Non-pigmented ciliary epithelial cell (primary cell): ENCODE measurements at places on chromosomes 1 and 21.

GRCh38 chr21:45620201-45620923, 23.2 kb upstream of the PCBP3 start:
- DNase-seq = no peak

- no peak for DNase-seq
Measured at GRCh38 chr1:43450251-43450941, 3.3 kb downstream of the HYI start.

GRCh38 chr1:42924851-42925760, 33.6 kb downstream of the SLC2A1 start:
- DNase-seq = no peak

DNA sequence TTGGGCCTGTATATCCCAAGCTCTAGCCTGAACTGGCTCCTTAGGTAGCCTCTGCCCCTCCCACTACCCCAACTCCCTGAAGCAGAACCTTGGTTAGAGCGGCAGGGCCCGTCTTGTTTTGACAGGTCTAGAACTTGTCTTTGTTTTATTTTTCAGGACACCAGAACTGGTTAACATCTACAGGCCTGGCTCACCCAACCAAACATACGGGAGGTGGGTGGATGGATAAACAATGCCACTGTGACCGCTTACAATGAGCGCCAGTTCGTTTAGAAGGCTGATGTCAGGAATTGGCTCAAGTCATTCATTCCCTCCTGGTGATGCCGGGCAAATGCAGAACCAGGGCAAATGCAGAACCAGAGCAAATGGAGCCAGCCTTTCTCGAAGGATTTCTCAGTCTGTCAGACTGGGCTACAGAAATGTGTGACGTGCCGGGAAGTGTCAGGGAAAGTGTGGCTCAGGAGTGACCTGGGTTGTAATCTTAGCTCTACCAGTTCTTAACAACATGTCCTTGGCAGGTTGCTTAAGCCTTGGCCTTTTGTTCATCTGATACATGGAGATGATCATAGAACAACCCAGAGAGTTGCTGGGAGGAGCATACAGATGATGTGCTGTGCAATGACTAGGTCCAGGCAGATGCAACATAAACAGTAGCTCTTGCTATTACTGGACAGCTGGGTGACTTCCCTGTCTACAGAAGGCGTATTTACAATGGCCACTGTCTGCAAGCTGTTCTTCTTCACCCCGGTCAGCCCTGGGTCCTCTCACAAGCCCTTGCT, 30.5 kb upstream of the BTG2 start:
- DNase-seq = no peak

- DNase-seq = no peak
Measured at GRCh38 chr1:46903481-46903880, 37.8 kb downstream of the CYP4A11 start.

- DNase-seq = no peak
Measured at GRCh38 chr1:117605164-117605773, 579 bp upstream of the TENT5C start.

DNA sequence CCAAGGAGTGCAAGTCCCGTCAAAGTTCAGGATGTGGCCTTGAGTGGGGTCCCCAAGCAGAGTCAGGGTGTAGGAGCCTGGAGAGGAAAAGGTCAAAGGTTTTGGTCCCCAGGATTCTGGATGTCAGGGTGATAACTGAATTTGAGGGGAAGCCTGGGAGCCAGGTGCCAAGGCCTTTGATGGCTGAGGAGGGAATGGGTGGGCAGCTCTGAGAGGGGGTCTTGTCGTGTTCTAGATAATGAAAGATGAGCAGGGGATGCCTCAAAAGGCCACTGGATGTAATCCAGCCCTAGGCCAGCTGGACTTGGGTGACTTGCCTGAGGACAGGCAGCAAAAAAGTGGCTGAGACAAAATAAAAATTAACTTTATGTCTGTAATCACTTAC, 27.5 kb upstream of the KCNA2 start:
- DNase-seq = no peak

GRCh38 chr21:25845729-25846256, 111.0 kb downstream of the GABPA start:
- DNase-seq = no peak

DNA sequence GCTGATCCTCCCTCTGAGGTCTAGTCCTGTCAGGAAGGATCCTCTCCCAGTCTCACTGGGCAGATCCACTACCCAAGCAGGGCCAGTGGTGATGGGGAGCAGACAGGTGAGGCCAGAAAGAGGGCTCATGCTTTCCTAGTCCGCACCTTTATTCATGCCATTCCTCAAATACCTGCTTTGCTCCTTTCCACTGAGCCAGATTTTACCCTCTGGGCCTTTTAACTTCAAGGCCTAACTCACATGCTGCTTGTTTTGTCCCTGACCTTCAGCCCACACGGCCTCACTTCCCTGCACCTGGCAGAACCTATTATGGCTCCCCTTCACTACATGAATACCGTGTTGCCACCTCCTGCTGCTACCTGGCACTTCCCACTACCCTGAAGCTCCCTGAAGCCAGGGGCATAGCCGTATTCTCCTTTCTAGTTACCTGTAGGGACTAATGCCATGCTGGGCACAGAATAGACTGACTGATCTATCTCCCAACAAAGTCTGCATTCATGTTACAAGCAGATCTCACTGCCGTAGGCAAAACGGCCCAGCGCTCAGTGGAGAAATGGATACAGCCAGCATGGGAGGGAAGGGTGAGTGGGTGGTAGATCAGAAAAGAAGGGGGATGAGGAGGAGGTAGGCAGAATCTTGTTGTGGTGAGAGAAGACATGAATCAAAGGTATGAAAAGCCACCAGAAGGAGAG, 36.1 kb upstream of the GOLT1A start:
- no peak for DNase-seq

GRCh38 chr21:14072761-14073535, 137.8 kb downstream of the LIPI start:
- DNase-seq = no peak

DNA sequence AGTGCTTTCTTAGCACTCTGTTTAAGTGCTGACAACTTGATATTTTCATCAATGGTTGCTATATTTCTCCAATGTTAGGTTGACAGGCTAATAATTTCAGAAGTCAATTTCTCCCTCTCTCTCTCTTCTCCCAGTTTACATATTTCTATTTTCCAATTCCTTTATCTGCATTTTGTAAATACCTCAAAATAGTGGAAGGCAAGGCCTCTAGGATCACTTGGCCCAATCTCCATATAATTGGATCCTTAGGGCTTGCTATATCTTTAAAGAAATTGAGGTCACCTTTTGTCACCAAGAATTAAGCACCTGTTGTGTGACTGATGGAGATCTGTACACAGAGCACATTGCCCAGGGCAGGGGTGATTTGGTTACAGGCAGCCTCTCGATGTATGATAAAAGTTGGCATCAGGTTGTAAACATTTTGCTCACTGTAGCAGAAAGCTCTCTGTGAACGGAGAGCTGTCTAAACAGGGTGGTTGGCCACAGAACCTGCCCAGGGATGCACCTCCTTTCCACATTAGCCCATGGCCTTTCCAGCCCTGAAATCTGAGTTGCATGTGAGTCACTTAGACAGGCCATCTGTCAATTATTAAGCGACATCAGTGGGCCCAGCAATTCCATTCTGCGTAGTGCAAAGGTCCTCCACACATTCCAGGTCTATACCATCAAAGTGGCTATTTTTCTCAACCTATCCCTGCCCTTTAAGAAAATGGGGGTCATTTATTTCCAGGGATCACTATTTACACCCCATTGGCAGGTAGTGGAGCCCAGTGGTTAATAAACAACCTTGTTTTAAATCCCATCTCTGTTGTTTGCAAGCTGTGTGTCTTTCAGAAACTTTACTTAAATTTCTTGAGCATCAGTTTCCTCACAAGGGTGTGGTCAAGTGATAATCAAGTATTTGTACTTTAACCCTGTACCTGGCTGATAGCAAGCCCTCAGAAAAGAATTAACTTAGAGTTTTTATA, 29.1 kb upstream of the IRF2BP2 start:
- no peak for DNase-seq

GRCh38 chr1:74193908-74194307, 4.1 kb downstream of the LRRIQ3 start:
- peak; percentile 38 for DNase-seq

GRCh38 chr1:70764747-70765146, 282.9 kb downstream of the PTGER3 start:
- no peak for DNase-seq

DNA sequence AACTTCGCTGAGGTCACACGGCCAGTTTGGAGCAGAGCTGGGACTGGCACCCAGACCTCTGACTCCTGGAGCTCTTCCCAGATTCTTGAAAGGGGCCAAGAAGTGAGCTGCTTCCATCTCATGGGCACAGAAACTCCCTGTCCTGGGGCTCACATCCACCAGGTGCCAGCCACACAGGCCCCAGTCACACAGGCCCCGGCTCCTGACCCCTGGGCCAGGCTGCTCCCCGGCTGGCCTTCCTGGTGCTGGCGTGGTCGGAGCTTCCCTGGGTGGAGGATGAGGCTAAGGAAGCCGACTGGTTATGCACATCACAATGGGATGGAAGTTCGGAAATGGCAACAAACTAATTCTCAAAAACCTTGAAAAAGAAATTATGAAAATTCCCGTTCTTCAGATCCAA, 3.0 kb upstream of the GABRD start:
- no peak for DNase-seq

GRCh38 chr1:78078358-78078757, 32.6 kb downstream of the GIPC2 start:
- DNase-seq = no peak

GRCh38 chr1:24292887-24293286, 26.3 kb upstream of the GRHL3 start:
- no peak for DNase-seq

DNA sequence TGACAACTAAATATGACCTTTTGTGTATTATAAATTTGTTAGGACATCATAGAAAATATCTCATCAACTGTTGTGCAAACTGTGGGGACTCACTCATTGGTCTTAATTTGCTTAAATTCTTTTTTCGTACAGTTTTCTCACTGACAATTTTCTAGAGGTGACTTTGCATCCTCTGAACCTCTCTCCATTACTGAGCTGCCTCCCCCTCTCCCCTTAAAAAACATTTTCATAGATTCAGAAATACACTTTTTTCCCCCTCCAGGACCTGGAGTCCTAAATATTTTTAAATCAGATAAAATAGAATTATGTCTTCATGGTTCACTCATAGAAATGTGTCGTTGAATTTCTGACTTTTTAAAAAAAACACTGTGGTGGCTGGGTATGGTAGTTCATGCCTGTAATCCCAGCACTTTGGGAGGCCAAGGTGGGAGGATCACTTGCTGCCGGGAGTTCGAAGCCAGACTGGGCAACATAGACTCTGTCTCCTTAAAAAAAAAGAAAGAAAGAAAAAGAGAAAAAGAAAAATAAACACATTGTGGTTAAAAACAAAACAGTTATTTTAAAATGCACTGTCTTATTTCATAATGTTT, 1.5 kb downstream of the CNST start:
- DNase-seq = no peak

- peak; percentile 96 for DNase-seq
Measured at GRCh38 chr1:220957233-220957605, 78.0 kb downstream of the HLX start.

DNA sequence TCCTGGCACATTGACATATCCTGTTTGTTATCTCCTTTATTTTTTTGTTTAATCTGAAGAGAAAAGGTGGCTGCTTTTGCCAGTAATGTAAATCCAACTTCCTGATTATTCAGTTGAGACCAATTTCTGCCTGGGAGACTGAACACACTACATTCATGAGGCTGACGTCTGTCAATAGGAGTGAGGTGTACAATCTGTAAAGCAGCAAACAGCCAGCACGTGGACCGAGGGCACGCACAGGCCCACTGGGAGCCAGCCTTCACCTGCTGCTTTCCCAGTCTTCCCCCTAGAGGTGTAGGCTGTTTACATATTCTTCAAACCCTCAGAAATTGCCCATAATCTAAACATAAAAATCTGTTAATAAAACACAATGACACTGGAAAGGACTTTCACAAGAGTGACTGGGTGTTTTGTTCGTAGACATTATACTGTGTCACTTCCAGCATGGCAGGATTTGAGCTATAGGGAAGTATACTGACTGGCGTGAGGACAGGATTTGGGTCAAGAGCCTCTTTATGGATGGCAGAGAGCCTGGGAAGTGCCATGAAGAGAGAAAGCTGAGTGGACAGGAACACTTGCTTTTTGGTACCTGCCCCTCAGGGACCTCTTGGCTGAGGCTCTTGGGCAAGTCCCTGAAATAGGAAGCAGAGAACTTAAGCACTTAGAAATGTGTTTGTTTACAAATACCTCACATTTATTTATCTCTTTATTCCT, 552.9 kb upstream of the CAMK1G start:
- DNase-seq = no peak

- no peak for DNase-seq
Measured at GRCh38 chr1:14969006-14969405, 184.5 kb upstream of the TMEM51 start.

DNA sequence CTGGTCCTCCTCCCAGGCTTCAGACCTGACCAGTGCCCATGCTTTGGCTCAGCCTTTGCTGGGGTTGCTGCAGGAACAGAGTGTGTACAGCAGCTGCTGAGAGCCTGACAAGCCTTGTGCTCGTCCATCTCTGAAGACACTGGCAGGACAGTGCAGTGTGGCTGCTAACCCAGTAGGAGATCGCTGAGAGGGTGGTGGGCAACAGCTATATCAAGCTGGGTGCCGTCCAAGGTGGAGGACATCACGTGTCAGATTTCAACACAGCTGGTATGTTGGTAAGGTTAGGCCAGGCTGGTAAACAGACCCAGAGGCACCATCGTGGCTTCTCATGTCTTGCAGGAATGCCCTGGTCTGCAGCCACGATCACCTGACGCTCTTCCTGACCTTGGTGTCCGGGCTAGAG, 17.9 kb upstream of the SLC25A34 start:
- DNase-seq = no peak

GRCh38 chr21:39258207-39258606, 55.2 kb downstream of the BRWD1 start:
- no peak for DNase-seq

DNA sequence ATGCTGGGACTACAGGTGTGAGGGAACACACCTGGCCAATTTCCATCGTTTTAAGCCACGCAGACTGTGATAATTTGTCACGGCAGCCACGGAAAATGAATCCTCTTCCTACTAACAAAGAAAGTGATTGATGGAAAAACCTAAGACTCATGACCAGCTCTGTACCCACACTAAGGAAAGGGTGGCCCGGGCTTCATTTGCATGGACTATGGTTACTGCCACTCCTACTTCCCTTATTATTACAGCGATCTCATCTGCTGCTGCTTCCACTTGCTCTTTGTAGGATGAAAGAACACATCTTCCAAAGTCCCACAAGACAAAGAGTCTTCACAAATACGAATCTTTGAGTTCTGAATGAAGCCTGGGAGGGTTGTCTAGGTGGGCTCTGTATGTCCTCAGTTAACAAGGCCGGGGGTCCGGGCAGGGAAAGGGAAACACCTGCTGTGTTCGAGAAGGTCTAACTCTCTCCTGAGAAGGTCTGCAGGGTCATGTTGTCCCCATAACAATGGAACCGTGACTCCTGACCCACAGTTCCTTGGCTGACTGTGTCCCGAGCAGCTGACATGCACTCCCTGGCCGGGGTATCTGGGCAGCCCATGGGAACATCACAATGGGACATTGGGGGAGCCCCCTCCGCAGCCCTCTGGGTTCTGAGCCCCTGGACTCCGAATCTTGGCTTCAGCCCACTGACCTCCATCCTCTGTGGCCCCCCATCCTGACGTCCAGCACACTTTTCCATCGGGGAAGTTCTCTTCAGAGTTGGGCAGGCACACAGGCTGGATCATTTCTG, 13.3 kb upstream of the TFF1 start:
- DNase-seq = no peak

GRCh38 chr1:16459352-16459925, 18.9 kb downstream of the NECAP2 start:
- no peak for DNase-seq

GRCh38 chr1:8089535-8090228, 63.6 kb upstream of the ERRFI1 start:
- no peak for DNase-seq
